B cell (primary cell): ENCODE measurements at places on chromosomes 16 and 17. TPM values are rescaled to one million over a fixed set of nuclear protein-coding genes. Genes with fewer than 3 reads are reported as not detected.

ZSCAN10 gene
- polyA plus RNA-seq, result 0.36 TPM in 1 of 2 replicates, not detected in the other

NAT9 gene
- 73.6 and 86.5 TPM in 2 replicates for polyA plus RNA-seq

PRSS33 gene
- polyA plus RNA-seq, result not detected in 2 replicates

TVP23A gene
- 0.27 and 0.37 TPM in 2 replicates for polyA plus RNA-seq

TTYH2 gene
- 3.0 and 6.0 TPM in 2 replicates for polyA plus RNA-seq

KIF2B gene
- polyA plus RNA-seq, result not detected in 2 replicates

SSTR5 gene
- polyA plus RNA-seq, result not detected in 2 replicates

CHST5 gene
- not detected in 2 replicates for polyA plus RNA-seq

PLEKHH3 gene
- polyA plus RNA-seq, result 0.67 and 1.4 TPM in 2 replicates

CPHXL2 gene
- polyA plus RNA-seq, result not detected in 2 replicates

TNP2 gene
- polyA plus RNA-seq, result not detected in 2 replicates

SYCE1L gene
- polyA plus RNA-seq, result 0.46 and 0.65 TPM in 2 replicates

KRTAP16-1 gene
- polyA plus RNA-seq, result 0.16 and 0.20 TPM in 2 replicates

OR2C1 gene
- polyA plus RNA-seq, result 0.52 and 0.91 TPM in 2 replicates

RAD51D gene
- polyA plus RNA-seq, result 12.8 and 16.2 TPM in 2 replicates

SEPTIN1 gene
- 270 and 302 TPM in 2 replicates for polyA plus RNA-seq

CDR2 gene
- polyA plus RNA-seq, result 8.0 and 11.6 TPM in 2 replicates

TSPAN10 gene
- polyA plus RNA-seq, result 0.34 and 0.45 TPM in 2 replicates

SPPL2C gene
- polyA plus RNA-seq, result not detected in 2 replicates

MYO15A gene
- 1.7 and 3.1 TPM in 2 replicates for polyA plus RNA-seq

TLK2 gene
- polyA plus RNA-seq, result 36.3 and 44.3 TPM in 2 replicates

ABCC3 gene
- polyA plus RNA-seq, result 0.37 and 0.60 TPM in 2 replicates

SLC25A10 gene
- 2.9 and 3.9 TPM in 2 replicates for polyA plus RNA-seq

CCL2 gene
- 0.23 TPM in 1 of 2 replicates, not detected in the other for polyA plus RNA-seq
